T-helper 2 cell treated with Interferon-gamma antibody and Interleukin-4, amounts not matched to agents 5 μg/mL and 100 μg/mL, for 36 hours (primary cell): ENCODE measurements at places on chromosomes 7 and 10.

- no peaks in the 10 kb centered on the region for H3K27me3 ChIP-seq
- H3K4me3 ChIP-seq, result no peak overlapping the region
- peaks cover 6% of the 10 kb centered on the region for H3K4me1 ChIP-seq
- no peak for DNase-seq
- H3K36me3 ChIP-seq, result no peaks in the 10 kb centered on the region
Measured at GRCh38 chr7:134875867-134876266, 96.4 kb downstream of the CALD1 start.

DNA sequence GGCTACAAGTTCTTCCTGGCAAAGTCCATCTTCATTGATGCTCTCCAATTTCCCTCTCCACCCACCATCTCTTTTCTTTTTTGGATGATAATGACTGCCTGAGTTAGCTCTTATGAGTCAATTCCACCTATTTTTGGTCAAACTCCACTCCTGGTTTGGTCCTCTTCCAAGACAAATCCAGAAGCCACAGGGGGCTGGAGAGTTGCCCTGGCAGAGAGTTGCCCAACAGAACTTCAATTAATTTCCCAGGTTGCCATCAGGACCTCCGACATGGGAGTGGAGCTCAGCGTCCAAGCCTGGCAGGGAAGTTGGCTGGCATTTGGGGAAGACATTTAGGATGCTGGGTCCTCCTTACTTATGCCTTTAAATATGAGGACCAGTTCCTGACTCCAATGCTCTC lies 29.2 kb upstream of the KCNMA1 start:
- DNase-seq, result no peak
- no peaks in the 10 kb centered on the region for H3K36me3 ChIP-seq
- H3K27me3 ChIP-seq, result peaks cover 4% of the 10 kb centered on the region
- no peak overlapping the region for H3K27ac ChIP-seq
- H3K4me1 ChIP-seq, result no peaks in the 10 kb centered on the region

DNA sequence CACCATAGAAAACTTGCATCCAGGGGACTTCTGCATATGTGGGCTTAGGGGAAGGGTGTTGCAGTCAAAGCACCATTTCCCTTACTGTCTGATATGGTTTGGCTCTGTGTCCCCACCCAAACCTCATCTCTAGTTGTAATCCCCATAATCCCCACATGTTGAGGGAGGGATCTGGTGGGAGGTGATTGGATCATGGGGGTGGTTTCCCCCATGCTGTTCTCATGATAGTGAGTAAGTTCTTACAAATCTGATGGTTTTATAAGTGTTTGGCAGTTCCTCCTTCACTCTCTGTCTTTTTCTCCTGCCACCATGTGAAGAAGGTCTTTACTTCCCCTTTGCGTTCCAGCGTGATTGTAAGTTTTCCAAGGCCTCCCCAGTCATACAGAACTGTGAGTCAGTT lies 177.4 kb downstream of the ADK start:
- peaks cover 6% of the 10 kb centered on the region for H3K36me3 ChIP-seq
- H3K27me3 ChIP-seq, result no peaks in the 10 kb centered on the region
- H3K27ac ChIP-seq, result no peak overlapping the region
- no peaks in the 10 kb centered on the region for H3K4me1 ChIP-seq

GRCh38 chr10:130137090-130137448 lies 878 bp downstream of the GLRX3 start:
- H3K27ac ChIP-seq, result peak overlapping the region; percentile 75
- peaks cover 36% of the 10 kb centered on the region for H3K4me1 ChIP-seq
- H3K36me3 ChIP-seq, result peaks cover 11% of the 10 kb centered on the region
- peak overlapping the region; percentile 89 for H3K4me3 ChIP-seq
- DNase-seq, result no peak

DNA sequence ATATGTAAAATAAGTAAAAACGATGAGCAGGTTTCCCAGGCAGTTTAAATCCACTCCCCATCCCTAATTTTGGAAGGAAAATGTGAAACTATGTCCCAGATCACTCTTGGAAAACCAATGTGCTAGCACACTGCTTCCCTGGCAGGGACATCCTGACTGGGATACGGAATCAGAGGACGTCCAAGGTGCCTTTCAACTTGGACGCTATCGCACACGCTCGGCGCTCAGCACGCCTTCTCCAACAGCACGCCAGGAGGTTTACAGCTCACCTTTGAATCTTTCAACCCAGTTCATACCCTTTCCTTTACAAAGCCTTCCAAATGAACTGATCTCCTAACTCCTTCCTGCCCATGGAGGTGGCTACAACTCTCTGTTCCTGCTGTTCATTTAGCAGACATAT lies 47.1 kb downstream of the BEND7 start:
- H3K4me1 ChIP-seq, result no peaks in the 10 kb centered on the region
- no peak overlapping the region for H3K27ac ChIP-seq
- H3K36me3 ChIP-seq, result no peaks in the 10 kb centered on the region
- DNase-seq, result no peak

GRCh38 chr7:35624299-35625186 lies 70.4 kb downstream of the HERPUD2 start:
- no peaks in the 10 kb centered on the region for H3K4me1 ChIP-seq
- H3K36me3 ChIP-seq, result no peaks in the 10 kb centered on the region
- no peak for DNase-seq
- no peak overlapping the region for H3K4me3 ChIP-seq
- no peak overlapping the region for H3K27ac ChIP-seq

GRCh38 chr7:73718905-73719805 lies at the start of gene STX1A:
Gene STX1A (minus strand): TSS chr7:73719669. CDS start chr7:73719631, 38 bp downstream.
- peak within 1 kb of the TSS; percentile 67 for H3K27ac ChIP-seq
- peaks cover 11% of the 10 kb centered on the region for H3K36me3 ChIP-seq
- peak; percentile 73 for DNase-seq
- peak within 1 kb of the TSS; percentile 83 for H3K4me3 ChIP-seq
- peaks cover 13% of the 10 kb centered on the region for H3K27me3 ChIP-seq

DNA sequence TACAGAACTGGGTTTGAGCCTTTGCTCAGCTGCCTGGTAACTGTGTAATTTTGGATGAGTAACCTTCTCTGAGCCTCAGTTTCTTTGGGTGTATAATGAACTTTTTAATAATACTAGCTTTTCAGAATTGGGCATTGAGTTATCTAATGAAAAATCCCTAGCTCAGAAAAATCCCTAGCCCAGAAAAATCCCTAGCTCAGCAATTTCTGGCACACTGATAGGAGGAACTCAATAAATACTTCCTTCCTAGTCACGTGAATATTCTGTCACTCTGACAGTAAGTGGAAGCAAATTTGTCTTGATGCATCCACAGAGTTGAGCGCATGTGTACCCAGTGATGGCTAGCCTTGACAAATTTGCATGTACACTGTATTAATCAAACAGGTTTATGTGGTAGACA lies 817.6 kb downstream of the XPNPEP1 start:
- H3K36me3 ChIP-seq, result no peaks in the 10 kb centered on the region
- H3K27me3 ChIP-seq, result no peaks in the 10 kb centered on the region
- no peak overlapping the region for H3K27ac ChIP-seq
- H3K4me1 ChIP-seq, result no peaks in the 10 kb centered on the region

- H3K36me3 ChIP-seq, result no peaks in the 10 kb centered on the region
- DNase-seq, result no peak
- no peak overlapping the region for H3K27ac ChIP-seq
- H3K27me3 ChIP-seq, result peaks cover 8% of the 10 kb centered on the region
- no peaks in the 10 kb centered on the region for H3K4me1 ChIP-seq
- no peak overlapping the region for H3K4me3 ChIP-seq
Measured at GRCh38 chr7:102897856-102898531, 14.8 kb upstream of the LRRC17 start.

- H3K27ac ChIP-seq, result no peak overlapping the region
- no peak for DNase-seq
- H3K27me3 ChIP-seq, result peaks cover 3% of the 10 kb centered on the region
- H3K4me1 ChIP-seq, result peaks cover 6% of the 10 kb centered on the region
- no peaks in the 10 kb centered on the region for H3K36me3 ChIP-seq
Measured at GRCh38 chr7:112381311-112382091, 68.8 kb upstream of the IFRD1 start.

DNA sequence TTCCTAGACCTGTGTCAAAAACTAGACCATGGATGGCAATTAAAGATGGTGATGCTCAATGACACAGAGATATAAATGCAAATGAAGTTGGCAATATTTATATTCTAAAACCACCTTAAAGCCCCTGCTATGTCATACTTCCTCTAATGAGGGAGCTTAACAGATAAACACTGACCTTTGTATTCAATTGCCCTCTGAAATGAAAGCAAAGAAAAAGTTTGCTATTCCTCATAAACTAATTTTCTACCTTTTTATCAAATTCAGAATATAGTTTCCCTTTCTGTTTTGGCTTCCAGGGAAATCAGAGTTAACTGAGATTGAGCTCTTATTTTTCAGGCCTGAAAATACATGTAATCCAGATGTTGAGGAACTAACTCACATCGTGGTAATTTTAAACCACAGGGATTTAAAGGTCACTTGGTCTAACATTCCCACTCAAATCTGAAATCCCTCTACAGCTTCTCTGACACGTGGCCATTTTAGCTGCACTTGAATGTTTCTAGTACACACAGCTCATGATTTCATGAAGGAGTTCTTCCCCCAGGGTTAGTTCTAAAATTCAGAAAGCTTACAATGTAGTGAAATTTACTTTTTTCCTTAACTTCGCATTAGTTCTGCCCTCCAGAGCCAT lies 37.9 kb upstream of the ABCB5 start:
- H3K27me3 ChIP-seq, result no peaks in the 10 kb centered on the region
- no peak overlapping the region for H3K27ac ChIP-seq
- no peaks in the 10 kb centered on the region for H3K36me3 ChIP-seq
- no peak for DNase-seq
- no peaks in the 10 kb centered on the region for H3K4me1 ChIP-seq

- no peak for DNase-seq
- no peak overlapping the region for H3K4me3 ChIP-seq
- H3K36me3 ChIP-seq, result peaks cover 2% of the 10 kb centered on the region
- H3K4me1 ChIP-seq, result peaks cover 13% of the 10 kb centered on the region
- H3K27me3 ChIP-seq, result peaks cover 9% of the 10 kb centered on the region
Measured at GRCh38 chr7:138610671-138611170, 90.4 kb downstream of the SVOPL start.

- H3K27me3 ChIP-seq, result no peaks in the 10 kb centered on the region
- H3K36me3 ChIP-seq, result no peaks in the 10 kb centered on the region
- no peak overlapping the region for H3K27ac ChIP-seq
- no peaks in the 10 kb centered on the region for H3K4me1 ChIP-seq
- H3K4me3 ChIP-seq, result no peak overlapping the region
Measured at GRCh38 chr7:137828456-137828855, 18.3 kb downstream of the DGKI start.

DNA sequence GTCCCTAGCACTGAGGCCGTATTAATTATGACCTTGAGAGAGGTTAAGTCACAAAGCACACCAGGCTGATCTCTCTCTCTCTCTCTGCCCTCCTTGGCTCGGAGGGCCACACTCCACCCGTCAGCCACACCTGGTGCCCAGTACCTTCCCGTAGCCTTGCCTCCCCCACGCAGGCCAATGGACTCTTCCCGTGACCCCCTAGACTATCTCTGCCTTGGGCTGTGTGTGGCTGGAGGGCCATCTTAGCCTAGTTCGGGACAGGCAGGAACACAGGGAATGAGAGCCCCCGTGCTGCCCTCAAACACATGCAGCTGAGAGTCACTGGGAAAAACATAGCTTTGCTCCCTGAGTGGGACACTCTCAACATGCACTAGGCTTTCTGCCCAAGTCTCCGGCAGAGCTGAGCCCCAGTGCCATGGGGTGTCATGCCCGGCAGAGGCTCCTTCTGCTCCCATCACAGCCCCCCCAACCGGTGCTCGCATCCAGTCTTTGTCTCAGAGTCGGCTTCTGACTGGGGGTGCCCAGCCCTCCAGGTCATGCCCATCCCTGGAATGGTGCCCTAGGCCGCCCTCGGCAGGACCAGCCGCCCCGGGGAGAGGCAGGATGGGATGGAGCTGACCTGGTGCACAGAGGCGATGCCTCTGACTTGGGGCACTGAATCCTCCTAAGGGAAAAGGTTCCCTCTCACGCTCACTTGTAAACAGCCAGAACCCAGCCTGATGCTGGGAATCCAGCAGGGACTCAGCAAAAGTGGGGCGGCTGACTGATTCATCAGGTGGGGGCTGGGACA lies 63.0 kb downstream of the TCERG1L start:
- H3K4me3 ChIP-seq, result no peak overlapping the region
- no peak for DNase-seq
- H3K4me1 ChIP-seq, result no peaks in the 10 kb centered on the region
- no peaks in the 10 kb centered on the region for H3K36me3 ChIP-seq
- no peaks in the 10 kb centered on the region for H3K27me3 ChIP-seq
- no peak overlapping the region for H3K27ac ChIP-seq

DNA sequence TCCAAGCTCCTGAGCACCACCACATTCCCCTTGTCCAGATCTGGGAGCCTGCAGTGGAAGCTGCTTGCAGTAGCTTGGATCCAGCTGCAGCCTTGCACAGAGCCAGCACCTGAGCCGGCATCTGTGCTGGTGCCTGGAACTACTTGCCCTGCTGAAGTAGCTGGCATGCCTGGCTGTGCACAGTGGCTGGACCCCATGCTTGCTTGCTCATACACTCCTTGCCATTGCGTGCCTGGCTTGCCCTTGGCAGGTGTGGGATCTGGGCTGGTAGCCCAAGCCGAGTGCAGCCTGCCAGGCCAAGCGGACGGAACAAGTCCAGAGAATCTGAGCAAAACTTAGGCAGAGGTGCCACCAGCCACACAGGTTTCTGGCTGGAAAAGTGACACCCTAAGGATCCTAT lies 759.9 kb downstream of the IPMK start:
- H3K27ac ChIP-seq, result no peak overlapping the region
- H3K4me1 ChIP-seq, result no peaks in the 10 kb centered on the region
- no peaks in the 10 kb centered on the region for H3K36me3 ChIP-seq
- no peaks in the 10 kb centered on the region for H3K27me3 ChIP-seq
- no peak overlapping the region for H3K4me3 ChIP-seq
- no peak for DNase-seq

DNA sequence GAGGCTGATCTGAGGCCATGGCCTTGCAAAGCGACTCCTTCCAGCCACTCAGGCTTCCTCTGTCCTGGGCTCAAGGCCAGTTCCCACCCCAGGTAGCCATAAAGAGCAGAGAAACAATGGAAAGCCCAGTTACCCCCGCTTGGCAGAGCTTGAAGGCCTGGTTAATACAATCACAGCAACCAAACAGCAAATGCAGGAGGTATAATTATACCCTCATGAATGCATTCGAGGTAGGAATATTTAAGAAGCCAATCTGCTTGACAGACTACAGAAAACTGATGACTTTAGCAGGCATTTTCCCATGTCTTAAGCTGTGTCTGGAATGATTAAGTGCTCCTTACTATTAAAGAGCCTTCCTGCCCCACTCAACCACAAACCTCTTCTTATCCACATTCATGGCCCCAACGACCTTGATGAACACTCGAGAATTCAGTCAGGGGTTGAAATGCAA lies 114.1 kb upstream of the MACROH2A2 start:
- no peaks in the 10 kb centered on the region for H3K27me3 ChIP-seq
- H3K4me1 ChIP-seq, result no peaks in the 10 kb centered on the region
- no peaks in the 10 kb centered on the region for H3K36me3 ChIP-seq
